ENCODE measurements at places on chromosomes 2 and 18. TPM values are rescaled to one million over a fixed set of nuclear protein-coding genes. Genes with fewer than 3 reads are reported as not detected.
A peak's percentile ranks its signal among the peaks of the same experiment; 100 is the strongest.

The FNDC4 gene
- polyA plus RNA-seq = 11.8 TPM

DNA sequence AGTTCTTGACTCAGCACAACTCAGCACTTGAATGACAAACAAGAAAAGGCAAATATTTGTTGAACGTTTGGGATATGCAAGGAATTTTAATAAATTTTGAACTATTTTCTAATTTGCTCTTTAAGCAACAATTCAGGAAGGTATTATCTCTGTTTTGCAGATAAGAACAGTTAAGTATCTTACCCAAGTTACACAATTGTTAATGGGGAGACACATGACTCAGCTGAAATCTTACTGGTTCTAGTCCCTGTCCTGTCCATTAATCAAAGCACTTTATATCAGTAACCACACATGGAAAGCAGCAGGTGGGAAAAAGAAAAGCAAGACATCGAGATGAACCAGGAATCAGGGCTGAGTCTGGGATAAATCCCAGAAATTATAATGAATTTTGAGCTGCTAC, 493.9 kb upstream of the PIK3C3 start:
- no peak for DNase-seq

GRCh38 chr2:149224543-149224942, 105.8 kb upstream of the LYPD6 start:
- no peak for DNase-seq

The OSBPL6 gene
- 1.4 TPM for polyA plus RNA-seq

- peak; percentile 31 for DNase-seq
These were observed 83.9 kb downstream of the TPO start for GRCh38 chr2:1497122-1497611.

The TMEM37 gene
- polyA plus RNA-seq = 10.3 TPM

The MAP2 gene
- polyA plus RNA-seq = 6.9 TPM

GRCh38 chr2:130810490-130810889, 26.2 kb upstream of the ARHGEF4 start:
- no peak for DNase-seq

- no peak for DNase-seq
These were observed 93.2 kb downstream of the CABYR start for GRCh38 chr18:24231773-24232735.

The CPLX4 gene
- not detected for polyA plus RNA-seq

The CDH2 gene
- 0.15 TPM for polyA plus RNA-seq

DNA sequence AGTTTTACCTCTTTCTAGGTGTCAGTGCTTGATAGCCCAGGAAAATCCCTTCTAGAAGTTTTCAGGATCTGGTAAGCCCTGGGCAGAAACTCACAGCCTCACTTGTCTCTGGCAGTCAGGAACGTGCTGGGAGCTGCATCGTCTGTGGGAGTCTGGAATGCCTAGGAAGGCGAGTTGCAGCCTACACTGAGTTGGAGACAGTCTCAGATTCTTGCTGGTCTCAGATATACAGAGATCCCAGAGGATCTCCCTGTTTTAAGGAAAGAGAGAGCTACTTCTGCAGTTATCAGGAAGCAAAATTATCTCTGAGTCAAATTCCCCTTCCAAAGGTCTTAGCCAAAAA, 104.4 kb upstream of the CDC42EP3 start:
- DNase-seq = no peak

GRCh38 chr18:77112747-77113092, 19.9 kb downstream of the MBP start:
- no peak for DNase-seq

- no peak for DNase-seq
These were observed 89.0 kb downstream of the MARCHF4 start for GRCh38 chr2:216283038-216283900.

GRCh38 chr2:234873828-234874173, 78.0 kb upstream of the SH3BP4 start:
- no peak for DNase-seq

DNA sequence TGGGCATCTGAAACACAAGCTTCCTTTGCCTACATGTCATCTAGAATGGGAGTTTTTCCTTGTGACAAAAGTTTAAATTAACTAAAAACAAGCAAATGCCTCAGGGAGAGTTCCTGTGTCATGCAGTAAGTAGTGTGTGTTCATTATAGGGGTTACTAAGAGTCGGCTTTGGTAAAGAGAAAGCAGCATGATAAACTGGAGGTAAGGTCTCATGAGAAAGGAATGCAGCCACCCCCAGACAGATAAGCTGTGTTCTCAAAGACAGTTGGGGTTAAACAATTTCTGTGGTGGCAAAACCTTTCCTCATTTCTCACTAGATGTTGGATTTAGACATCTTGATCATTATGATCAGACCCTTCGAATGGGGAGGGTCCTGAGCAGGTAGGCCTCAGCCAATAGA, 129.7 kb downstream of the MAP4K4 start:
- DNase-seq = no peak

The PLGLB2 gene
- polyA plus RNA-seq = 3.7 TPM

DNA sequence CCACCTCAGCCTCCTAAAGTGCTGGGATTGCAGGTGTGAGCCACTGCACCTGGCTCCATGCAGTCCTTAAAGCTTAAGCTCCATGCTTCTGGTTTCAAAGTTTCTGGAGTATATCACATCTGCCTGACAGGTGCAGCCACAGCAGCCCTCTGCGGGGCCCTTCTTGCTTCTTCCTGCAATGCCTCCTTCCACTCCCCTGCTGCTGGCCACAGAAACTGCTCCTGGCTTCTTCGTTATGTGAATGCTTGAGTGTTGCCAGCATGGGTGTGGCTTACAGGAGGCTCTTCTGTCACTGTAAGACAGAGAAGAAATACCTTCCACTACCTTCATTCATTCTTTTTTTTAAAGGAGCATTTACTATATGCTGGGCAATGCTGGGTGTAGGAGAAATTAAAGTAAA, 10.1 kb upstream of the CCBE1 start:
- DNase-seq = no peak

DNA sequence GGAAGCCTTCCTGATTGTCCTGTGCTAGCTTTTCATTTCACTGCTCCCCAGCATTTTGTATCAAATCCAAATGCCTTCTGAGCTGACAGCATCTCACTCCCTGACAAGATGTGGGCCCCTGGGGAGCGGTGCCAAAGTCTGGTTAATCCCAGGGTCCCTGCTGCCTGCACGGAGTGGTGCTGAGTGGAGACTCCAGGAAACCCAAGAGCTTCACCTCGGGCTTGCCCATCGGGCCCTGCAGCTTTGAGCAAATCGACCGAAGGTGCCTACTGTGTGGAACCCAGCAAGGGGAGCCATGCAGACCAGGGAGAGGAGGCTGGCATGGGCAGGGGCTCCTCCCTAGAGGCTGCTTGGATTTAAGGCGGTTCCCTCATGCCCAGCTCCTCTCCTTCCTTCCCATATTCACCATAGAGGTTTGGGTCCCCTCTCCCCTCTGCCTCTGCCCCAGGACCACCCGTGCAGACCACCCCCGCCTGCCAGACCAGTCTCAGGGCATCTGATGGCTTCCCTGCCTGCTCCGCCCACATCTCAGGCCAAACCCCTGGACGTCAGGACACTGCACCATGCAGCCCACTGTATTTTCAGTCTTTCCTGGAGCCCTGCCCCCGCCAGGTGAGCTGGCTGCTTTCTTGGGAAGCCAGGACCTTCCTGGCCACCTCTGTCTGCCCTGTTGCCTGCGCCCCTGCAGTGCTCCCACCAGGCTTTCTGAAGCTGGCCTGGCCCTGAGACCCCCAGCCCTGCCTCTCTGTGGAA, 37.8 kb downstream of the RRM2 start:
- no peak for DNase-seq

The STON1 gene
- 1.9 TPM for polyA plus RNA-seq

The GAD1 gene
- polyA plus RNA-seq = 0.84 TPM

The CERKL gene
- 0.65 TPM for polyA plus RNA-seq

- DNase-seq = no peak
These were observed 30.4 kb downstream of the FBLN7 start for GRCh38 chr2:112168422-112169124.

DNA sequence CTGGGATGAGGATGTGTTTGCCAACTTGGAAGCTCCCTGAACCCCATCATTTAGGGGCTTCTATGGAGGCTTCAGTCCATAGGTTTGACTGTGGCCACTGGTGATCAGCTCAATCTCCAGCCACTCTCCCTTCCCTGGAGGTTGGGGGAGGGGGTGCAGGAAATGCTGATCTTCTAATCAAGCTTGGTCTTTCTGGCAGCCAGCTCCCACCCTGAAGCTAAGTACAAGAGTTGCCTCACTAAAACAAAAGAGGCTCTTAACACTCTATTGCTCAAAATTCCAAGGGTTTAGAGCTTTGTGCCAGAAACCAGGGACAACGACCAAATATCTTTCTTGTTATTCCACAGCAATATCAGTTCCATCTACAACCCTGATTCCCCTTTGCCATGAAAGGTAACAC, 19.4 kb upstream of the MPPE1 start:
- DNase-seq = no peak

The STARD6 gene
- not detected for polyA plus RNA-seq

The ARHGAP15 gene
- 1.7 TPM for polyA plus RNA-seq

GRCh38 chr18:72830109-72830508, 37.7 kb downstream of the NETO1 start:
- DNase-seq = no peak

GRCh38 chr2:19178175-19178574, 180.2 kb downstream of the OSR1 start:
- DNase-seq = no peak

DNA sequence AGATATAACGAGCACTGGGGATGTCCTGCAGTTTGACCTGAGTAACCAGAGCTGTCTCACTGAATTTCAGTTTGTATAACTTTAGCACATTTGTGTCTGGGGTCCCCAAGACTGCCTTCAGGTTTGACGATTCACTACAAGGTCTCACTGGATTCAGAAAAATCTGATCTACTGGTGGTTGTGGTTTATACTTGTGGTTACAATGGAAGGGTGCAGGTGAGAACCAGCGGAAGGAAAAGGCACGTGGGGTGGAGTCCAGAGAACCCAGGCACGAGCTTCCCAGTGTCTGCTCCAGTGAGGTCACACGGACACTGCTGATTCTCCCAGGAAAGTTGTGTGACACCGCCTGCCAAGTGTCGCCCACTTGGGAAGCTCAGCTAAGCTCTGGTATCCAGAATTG, 126.0 kb downstream of the ZNF236 start:
- DNase-seq = no peak

GRCh38 chr2:159925975-159926374, 128.0 kb upstream of the CD302 start:
- no peak for DNase-seq

DNA sequence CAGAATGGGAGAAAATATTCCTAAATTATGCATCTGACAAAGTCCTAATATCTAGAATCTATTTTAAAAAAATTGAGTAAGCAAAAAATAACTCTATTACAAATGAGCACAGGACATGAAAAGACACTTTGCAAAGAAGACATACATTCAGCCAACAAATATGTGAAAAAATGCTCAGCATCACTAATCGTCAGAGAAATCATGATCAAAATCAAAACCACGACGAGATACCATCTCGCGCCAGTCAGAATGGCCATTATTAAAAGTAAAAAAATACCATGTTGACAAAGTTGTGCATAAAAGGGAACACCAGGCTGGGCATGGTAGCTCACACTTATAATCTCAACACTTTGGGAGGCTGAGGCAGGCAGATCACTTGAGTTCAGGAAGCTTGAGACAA, 63.5 kb downstream of the EVA1A start:
- DNase-seq = no peak

DNA sequence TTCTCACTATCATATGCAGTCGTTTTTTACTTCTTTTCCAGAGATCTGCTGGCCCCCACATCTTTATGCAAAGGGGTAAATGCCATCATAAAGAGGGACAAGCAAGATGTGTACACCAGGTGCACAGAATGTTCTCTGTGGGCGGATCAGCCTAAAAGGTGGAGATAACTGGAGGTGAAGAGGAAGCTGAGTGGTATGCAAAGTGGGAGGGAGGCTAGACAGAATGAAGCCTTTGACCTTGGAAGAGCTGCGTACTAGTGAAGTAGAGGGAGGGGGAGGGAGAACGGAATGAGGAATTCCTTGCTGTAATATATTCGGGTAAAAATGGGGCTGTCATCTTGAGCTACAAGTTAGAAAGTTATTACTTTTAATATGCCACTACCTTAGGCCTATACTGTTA, 287.5 kb upstream of the VRK2 start:
- DNase-seq = no peak

Measured in pancreas (tissue), 10 donors.